T47D (cell line): ENCODE measurements at places on chromosomes 4 and X.

- no peak for DNase-seq
These were observed 45.7 kb downstream of the PRPS1 start for GRCh38 chrX:107673933-107674479.

DNA sequence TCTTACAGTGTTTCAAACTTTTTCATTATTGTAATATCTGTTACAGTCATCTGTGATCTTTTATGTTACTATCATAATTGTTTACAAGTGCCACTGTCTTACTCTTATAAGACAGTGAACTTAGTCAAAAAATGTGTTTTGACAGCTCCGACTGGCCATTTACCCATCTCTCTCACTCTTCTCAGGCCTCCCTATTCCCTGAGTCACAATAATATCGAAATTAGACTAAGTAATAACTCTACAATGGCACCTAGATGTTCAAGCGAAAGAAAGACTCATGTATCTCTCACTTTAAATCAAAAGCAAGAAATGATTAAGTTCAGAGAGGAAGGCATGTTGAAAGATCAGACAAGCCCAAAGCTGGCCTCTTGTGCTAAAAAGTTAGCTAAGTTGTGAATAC lies 184.2 kb downstream of the CDS1 start:
- no peak for DNase-seq

GRCh38 chr4:71095141-71095540 lies 101.7 kb downstream of the DCK start:
- DNase-seq, result no peak

GRCh38 chrX:71183341-71183740 lies 38.7 kb downstream of the NLGN3 start:
- DNase-seq, result no peak

- DNase-seq, result no peak
These were observed 55.8 kb downstream of the ADAMTS3 start for GRCh38 chr4:72513227-72513626.

DNA sequence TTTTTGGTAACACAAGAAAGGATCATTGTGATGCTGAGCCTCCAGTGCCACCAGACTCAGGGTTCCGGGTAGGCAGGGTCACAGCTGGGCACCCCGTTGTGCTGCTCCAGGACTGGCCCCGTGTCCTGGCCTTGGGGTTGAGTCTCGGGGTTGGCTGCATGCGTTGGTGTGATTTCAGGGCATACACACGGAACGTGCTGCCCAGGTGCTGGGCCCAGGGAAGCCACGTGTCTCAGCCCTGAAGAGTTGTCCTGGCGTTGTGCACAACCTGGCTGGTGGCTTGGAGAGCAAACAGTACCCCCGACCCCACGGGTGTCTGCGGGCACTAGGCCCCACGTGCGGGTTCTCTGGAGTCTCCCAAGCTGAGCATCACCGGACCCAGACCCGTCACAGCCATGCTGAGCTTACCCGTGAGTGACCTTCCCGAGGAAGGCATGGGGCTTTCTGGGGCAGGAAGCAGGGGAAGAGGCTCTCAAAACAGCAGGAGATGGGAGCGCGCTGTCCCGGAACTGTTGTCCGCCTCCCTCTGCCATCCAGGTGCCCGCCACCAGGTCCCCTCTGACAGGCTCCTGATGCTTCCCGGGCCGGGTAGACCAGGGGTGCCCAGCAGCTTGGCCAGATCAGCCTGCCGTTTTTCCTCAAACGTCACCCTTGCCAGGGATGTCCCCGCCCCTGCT lies 66.1 kb upstream of the ENPP6 start:
- peak; percentile 35 for DNase-seq

DNA sequence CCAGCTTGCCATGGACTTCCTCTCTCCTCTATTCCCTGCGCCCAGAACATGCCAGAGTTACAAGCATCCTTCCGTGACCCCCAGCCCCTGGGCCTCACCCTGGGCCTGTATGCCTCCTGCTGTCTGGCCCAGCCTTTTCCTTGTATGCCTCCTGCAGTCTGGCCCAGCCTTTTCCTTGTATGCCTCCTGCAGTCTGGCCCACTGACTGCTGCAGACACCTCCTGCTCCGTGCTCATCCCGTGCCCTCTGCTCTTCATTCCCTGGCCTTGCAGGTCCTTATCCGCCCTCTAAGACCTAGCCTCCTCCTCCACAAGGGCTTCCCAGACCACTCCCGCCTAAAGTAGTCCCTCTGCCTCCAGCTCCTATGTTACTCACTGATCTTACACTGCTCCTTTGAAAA lies 44.2 kb downstream of the IRF2 start:
- DNase-seq, result no peak

DNA sequence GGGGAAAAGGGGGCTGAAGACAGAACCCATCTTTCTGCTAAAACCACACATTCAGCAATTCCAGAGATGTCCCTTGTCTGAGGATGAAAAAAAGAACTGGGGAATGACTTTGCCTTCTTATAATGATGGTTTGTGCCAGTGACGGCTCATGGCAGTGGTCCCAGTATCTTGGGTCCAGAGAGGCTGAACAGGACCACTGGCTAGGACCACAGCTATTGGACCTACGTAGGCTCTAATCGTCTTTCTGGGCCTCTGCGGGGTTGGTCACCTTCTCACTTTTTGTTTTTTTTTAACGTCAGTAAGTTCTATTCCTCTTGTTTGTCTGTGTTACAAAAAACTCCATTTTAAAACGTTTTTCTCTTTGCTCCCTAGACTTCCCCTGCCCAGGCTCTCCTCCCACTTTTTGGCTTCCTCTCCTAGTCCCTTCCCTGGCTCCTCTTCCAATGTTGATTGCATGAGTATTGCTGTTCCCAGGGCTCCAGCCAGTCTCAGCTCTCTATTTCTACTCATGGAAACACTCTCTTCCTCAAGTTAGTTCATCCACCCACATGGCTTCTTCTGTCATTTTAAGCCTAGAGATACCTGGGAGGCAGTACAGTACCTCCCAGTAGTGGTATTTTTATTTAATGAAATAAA lies 52.6 kb upstream of the STX18 start:
- no peak for DNase-seq

GRCh38 chrX:110418316-110419235 lies 59.9 kb downstream of the RTL9 start:
- DNase-seq, result peak; percentile 2

DNA sequence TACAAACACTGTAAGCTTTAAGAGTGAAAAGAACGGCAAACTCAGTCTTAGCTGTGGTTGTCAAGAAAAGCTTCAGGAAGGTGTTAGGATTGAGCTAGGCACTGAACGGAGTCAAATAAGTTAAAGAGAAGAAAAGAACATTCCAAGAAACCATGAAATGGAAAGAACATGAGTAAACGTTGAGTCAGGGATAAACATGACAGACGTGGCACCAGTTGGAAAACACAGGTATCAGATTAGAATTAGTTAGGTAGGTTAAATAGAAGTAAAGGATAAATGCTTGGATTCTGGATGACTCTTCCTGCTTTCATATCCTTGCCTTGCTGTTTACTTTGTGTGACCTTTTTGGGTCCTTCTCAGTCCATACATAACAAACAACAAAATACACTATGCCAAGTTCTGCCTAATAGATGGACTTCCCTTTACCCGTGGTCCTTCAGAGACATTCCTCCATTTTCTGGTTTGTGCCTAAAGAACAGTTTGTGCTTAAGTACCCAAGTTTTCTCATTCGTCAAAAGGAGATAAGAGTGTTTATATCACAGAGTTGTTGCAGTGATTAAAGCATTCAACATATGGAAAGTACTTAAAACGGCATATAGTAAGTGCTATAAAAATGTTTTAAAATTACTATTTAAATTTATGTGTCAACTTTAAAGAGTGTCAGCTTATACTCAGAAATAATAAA lies 446.9 kb downstream of the TMA16 start:
- DNase-seq, result no peak

DNA sequence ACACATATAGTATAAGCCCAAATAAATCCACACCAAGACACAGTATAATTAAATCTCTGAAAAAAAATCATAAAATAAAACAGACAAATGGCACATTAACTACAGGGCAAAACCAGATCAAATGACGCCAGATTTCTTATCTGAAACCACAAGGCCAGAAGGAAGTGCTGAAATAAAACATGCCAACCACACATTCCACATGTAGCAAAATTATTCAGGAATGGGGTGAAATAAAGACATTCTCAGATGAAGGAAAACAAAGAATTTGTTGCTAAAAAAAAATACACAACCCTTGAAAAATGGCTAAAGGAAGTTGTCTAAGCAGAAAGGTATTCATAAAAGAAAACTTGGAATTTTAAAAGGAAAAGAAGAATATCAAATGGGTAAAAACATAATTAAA lies 4.5 kb upstream of the DCAF12L1 start:
- DNase-seq, result no peak

GRCh38 chr4:69321153-69321729 lies 41.0 kb downstream of the UGT2B28 start:
- DNase-seq, result peak; percentile 57

DNA sequence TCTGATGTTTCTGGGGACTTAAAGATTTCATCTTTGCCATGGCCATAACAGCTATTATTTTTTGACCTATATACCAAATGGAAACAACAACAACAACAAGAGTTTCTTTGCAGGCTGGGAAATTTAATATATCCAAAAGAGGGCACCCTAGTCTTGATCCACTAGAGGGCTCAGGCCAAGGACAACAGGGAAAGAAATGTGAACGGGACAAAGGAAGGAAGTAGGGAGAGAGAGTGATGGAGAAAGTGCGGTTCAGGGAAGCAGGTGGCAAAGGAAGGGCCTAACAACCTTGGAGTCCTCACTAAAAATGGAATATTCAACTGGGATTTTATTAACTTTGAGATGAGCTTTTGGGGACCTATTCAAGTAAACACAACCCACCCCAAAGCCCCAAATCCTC lies 67.8 kb upstream of the SCML1 start:
- no peak for DNase-seq

- DNase-seq, result no peak
These were observed 23.4 kb upstream of the ACSL1 start for GRCh38 chr4:184849185-184849584.

DNA sequence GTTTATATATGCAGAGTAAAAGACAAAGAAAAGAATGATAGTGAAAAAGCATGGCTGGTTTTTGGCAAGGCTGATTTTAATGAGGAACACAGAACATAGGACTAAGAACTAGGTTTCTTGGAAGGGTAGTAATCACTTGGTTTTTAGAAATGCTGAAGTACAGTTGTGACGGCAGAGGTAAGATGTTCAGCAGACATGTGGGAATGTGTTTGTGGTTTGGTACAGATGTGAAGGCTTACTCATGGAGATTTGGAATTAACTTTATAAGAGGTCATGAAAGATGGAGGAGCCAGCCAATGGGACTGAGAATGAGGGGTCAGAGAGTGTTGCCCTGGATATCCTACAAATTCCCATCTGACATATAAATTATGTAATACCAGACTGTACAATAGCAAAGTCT lies 243.6 kb downstream of the NPFFR2 start:
- no peak for DNase-seq

DNA sequence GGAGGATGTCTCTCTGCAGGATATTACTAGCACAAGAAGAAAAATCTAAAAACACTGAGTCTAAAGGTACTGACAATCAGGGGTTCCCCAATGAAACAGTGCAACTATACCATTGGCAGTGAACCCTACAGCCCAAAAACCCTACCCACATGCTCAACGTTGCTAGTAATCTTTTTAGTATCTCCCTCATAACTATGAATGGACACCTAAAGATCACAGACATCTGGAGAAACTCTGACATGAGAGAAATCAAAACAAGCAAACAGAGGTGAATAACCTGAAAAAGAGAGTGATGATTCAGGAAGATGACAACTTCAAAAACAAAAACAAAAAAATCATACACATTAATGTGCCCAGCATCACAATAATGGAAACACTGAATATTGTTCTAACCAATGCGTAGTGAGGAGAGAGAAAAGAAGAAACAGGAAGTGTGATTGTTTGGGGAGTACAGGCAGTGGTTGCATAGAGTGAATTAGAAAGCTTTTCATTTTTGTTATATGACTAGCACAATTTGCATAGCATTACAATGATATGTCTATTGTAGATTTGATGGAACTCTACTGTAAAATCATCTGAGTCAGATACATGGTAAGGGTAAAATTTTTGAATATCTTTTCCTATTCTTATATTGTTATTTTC lies 78.9 kb upstream of the FMR1 start:
- no peak for DNase-seq

DNA sequence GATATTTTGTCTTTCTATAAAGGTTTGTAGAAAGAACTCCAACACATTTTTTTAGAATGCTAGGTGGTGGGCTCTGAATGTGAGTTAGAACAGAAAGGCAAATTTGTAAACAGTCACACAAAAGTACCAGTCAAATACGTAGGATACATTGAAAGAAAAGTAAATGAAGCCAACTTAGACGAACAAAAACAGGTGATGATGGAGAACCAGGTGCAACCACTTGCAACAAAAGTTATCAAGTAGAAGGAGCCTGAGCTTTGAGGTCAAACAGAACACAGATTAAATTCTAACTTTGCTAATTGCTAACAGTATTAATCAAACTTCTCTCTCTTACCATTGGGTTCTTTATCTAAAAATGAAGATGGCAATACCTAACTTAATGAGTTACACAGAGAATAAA lies 62.7 kb upstream of the DAPP1 start:
- DNase-seq, result no peak

DNA sequence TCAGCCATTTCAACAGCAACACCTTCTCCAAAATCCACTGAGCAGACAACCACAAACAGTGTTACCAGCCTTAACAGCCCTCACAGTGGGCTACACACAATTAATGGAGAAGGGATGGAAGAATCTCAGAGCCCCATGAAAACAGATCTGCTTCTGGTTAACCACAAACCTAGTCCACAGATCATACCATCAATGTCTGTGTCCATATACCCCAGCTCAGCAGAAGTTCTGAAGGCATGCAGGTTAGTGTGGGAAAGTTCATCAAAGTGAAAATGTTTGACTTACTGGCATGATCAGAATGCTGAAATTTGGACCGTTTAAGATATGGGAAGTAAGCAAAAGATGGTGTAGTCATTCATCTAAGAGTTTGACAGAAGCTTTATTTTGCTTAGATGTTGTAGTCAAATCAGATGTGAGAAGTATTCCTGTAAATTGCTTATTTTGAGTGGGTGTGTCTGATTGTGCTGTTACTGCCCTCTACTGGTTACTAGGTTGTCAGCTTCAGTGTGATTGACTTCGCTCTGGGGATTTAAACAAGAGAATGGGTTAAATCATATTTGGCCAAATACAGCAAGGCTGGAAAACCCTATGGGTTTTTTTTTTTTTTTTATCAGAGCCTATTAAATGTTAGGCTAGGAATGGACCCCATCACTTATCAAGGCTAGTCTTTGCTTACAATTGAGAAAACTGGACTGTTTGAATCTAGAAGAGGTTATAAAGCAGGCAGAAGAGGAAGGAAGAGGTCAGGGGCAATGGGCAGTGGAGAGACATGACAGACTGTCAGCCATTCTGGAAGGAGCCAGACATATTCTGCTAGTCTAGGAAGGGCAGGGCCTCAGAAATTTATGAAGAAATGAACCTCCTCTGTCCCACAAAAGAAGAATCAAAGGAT lies 130.3 kb downstream of the DIPK2B start:
- peak; percentile 46 for DNase-seq

DNA sequence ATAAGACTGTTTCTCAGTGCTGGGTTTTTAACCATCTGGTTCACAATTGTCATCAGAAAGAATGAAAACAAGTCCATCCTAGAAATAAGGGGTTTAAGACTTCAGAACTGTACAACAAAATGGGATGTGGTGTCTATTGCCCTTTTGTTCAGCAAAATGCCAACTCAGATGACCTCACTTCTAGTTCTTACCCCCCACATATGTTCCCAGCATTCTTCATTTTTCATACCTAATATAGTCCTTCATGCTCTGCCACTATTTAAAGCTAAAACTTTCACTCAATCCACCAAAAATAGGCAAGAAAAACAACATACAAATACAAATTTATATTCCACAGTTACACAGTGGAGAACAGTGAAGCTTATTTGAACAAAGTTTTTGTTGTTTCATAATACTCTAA lies 111.4 kb downstream of the SORBS2 start:
- DNase-seq, result no peak
